ENCODE measurements at places on chromosomes 1 and 21.
A peak's percentile ranks its signal among the peaks of the same experiment; 100 is the strongest.

- no peak for DNase-seq
Measured at GRCh38 chr1:200771625-200772555, 33.2 kb downstream of the CAMSAP2 start.

DNA sequence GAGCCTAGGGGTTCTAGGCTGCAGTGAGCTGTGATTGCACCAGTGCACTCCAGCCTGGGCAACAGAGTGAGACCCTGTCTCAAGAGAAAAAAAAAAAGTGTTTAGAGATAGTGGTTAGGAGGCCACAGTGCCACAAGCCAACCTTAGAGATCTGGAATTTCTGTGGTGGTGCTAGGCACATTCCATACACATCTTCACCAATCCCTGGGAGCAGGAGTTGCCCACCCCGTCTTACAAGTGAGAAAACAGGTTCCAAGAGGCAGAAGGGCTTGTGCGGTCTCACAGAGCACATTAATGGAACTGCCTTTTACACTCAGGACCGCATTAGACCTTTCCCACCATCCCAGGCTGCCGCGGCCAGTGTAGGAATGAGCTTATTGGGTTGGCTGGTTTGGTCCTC is 93.2 kb downstream of the EPHB2 start:
- DNase-seq, result no peak

DNA sequence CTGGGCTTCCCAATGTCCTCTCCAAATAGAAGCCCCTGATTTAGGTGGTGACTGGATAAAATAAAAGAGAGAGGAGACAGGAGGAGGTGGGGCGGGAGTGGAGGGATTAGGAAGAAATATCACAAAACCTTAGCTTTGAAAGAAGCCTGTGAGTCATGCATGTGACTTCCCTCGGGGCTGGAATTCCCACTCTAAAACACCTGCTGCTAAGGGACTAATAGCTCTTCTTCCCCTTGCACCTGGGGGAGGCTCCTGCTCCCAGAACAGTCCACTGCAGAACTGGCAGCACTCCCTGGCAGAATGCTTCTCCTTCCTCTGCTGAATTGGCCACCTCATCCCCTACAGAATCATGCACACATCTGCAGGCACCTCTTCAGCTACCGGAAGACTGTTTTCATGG is 207.2 kb downstream of the ATG4C start:
- DNase-seq, result no peak

DNA sequence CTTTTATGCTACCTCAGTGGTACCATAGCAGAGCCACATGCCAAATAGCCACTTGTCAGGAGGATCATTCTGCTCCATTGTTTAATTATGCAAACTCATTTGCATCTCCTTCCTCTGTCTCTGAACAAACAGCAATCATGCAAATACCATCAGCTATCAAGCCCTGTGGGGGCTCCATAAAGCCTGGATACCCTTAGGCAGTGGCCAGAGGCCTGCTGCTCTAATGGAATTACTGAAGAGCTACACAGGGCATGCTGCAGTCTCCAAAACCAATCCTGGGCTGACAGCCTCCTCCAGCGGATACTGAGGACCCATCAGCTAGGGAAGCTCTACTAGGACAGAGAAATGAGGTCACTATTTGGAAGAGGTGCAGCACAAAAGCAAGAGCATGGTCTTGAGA is 376.3 kb downstream of the KCNH1 start:
- no peak for DNase-seq

GRCh38 chr1:31529999-31530684 is 46.2 kb upstream of the TINAGL1 start:
- DNase-seq, result no peak

- DNase-seq, result no peak
Measured at GRCh38 chr1:164843743-164844500, 284.9 kb downstream of the PBX1 start.

- no peak for DNase-seq
Measured at GRCh38 chr1:30752651-30752908, 5.0 kb downstream of the LAPTM5 start.

GRCh38 chr1:30761381-30762151 is 4.0 kb upstream of the LAPTM5 start:
- DNase-seq, result no peak

GRCh38 chr1:9652379-9653209 is 1.1 kb downstream of the PIK3CD start:
- peak; percentile 62 for DNase-seq

GRCh38 chr1:208793861-208794345 is 549.7 kb upstream of the PLXNA2 start:
- no peak for DNase-seq

DNA sequence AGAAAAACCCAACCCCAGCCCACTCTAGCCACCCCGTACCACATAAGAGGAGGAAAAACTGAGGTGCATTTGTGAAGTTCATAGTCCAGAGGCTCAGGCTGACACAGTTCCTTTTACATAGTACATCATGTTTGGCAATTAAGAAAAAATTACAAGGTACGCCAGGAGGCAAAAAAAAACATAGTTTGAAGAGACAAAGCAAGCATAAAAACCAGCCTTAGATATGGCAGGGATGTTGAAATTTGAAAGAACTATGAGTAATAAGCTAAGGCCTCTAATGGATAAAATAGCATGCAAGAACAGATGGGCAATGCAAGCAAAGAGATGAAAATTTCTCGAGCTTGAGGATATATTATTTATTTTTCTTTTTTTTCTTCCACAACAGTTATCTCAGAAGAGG is 31.9 kb downstream of the MIXL1 start:
- no peak for DNase-seq

GRCh38 chr1:63326106-63326472 is 3.7 kb downstream of the FOXD3 start:
- no peak for DNase-seq

GRCh38 chr1:113912594-113913311 is 7.6 kb downstream of the DCLRE1B start:
- DNase-seq, result no peak

DNA sequence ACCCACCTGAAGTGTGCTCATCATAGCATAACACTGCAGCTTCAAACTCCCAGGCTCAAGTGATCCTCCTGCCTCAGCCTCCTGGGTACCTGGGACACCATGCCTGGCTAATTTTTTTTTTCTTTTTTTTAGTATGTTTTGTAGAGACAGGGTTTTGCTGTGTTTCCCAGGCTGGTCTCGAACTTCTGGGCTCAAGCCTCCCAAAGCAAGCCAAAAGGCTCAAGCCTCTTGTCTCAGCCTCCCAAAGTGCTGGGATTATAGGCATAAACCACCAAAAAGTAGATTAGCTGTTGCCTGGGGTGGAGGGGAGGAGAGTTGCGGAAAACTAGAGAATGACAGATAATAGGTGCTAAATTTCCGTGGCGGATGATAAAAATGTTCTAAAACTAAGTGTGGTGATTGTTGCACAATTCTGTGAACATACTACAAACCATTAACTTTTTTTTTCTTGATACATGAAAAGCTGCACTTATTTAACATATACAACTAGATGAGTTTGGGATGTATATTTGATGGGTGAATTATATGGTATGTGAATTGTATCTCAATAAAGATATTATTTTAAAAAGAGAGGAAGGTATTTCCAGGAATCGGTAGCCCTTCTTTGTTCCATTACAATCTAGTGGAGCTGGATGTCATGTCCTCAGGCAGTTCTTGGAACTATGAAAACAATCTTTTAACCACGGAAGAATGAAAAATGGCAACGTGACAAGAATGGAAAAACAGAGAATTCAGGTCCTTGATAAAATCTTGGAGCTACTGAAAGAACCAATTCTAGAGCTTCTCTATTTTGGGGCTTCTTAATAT is 27.3 kb upstream of the MED18 start:
- no peak for DNase-seq

- DNase-seq, result no peak
Measured at GRCh38 chr21:45538381-45539045, 3.7 kb downstream of the SLC19A1 start.

DNA sequence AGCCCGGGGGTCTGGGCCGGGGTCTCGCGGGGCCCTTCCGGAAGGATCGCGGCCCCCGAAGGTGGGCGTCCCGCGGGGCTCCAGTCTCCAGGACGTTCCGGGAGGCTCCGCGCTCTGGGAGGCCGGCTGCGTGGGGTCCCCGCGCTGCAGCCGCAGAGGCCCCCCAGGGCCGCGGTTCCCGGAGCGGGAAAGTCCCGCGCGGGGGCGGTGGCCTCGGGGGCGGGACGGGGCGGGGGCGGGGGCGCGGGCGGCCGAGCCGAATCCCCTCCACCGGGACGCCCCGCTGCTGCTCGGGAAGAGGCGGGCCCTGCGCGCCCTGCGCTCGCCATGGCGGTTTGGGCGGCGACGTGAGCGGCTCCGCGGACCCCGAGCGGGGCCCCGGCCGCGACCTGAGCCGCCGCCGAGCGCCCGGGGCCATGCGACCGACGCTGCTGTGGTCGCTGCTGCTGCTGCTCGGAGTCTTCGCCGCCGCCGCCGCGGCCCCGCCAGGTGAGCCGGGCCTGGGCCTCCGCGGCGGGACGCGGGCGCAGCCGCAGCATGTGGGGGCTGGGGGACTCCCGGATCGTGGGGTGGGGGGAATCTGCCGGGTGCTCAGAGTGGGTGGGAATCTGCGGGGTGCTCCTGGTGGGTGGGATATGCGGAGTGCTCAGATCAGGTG is at the start of gene IFNGR2:
Gene IFNGR2, plus strand, starts transcription at position 286 of the 658 bp plus-strand sequence. Its CDS starts 131 bp downstream, at position 417.
- DNase-seq, result no peak

DNA sequence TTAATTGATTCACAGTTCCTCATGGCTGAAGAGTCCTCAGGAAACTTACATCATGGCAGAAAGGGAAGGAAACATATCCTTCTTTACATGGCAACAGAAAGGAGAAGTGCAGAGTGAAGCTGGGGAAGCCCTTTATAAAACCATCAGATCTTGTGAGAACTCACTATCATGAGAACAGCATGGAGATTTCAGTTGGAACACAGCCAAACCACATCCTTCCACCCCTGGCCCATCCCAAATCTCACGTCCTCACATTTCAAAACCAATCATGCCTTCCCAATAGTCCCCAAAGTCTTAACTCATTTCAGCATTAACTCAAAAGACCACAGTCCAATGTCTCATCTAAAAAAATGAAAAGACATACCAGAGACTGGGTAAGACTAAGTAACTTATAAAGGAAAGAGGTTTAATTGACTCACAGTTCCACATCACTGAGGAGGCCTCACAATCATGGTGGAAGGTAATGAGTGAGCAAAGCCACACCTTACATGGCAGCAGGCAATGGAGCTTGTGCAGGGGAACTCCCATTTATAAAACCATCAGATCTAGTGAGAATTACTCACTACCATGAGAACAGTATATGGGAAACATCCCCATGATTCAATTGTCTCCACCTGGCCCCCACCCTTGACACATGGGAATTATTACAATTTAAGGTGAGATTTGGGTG is 105.2 kb downstream of the MRPL39 start:
- no peak for DNase-seq

- DNase-seq, result no peak
Measured at GRCh38 chr1:241462391-241462790, 57.2 kb downstream of the FH start.

DNA sequence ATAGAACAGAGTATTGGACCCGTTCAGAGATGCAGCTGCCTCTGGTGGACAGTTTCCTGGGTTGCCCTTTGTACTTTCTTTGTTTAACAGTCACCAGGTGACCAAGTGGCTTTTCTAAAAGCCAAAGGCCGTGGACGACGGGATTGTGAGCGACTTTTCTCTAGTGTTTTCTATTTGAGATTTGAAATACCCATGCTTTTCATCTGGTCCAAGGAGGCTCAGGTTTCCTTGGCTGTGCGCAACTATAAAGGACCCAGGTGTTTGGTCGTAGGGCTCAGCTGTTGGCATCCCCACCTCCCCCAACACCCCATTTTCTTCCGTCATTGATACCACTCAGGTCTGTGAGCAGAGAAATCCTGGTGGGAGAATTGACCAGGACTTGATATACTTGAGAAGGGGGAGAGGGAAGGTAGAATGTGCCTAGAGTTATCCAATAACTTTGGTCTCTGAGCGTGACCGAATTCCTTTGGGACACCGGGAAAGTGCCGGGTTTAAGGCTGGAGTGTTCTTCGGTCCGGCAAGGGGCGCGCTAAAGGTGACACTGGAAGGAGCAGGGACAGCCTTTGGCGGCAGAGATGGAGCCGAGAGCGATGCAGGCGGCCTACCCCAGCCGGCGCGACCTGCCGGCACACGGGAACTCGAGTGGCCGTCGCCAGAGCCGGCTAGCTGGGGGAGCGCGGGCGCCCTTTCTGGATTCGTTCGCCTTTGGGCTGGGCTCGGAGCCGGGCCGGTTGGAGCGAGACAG is 83.4 kb upstream of the BMP8A start:
- no peak for DNase-seq

DNA sequence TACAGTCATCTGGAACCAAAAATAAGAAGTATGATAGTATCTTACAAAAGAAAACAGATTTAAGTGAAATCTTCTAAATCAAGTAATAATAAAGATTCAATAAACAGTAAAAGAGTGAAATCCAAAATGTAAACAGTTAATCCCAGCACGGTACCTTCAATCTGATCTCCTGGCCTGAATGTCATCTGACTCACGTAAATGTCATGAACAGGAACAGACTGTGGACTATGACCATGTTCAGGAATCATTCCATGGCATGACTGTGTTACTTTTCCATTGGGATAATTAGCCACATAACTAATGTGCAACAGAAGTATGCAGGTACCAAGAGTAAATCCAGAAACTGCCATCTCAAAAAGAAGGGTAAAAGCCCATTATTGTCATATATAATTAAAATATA is 18.0 kb downstream of the FRRS1 start:
- no peak for DNase-seq

DNA sequence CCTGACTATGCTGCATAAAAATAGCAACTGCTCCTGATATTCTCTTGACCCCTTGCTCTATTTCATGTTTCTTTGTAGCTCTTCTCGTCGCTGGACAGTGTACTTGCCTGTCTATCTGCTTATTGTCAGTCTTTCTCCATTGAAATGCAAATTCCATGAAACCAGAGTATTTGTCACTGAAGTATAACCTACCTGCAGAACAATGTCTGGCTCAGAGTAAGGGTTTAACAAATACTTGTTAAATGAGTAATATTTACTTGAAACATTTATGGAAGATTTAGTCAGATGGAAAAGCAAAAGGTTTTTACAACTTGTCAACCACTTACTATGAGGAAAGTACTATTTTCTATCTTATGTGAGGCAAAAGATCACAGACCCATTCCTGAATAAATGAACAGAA is 19.9 kb upstream of the ERICH3 start:
- no peak for DNase-seq

DNA sequence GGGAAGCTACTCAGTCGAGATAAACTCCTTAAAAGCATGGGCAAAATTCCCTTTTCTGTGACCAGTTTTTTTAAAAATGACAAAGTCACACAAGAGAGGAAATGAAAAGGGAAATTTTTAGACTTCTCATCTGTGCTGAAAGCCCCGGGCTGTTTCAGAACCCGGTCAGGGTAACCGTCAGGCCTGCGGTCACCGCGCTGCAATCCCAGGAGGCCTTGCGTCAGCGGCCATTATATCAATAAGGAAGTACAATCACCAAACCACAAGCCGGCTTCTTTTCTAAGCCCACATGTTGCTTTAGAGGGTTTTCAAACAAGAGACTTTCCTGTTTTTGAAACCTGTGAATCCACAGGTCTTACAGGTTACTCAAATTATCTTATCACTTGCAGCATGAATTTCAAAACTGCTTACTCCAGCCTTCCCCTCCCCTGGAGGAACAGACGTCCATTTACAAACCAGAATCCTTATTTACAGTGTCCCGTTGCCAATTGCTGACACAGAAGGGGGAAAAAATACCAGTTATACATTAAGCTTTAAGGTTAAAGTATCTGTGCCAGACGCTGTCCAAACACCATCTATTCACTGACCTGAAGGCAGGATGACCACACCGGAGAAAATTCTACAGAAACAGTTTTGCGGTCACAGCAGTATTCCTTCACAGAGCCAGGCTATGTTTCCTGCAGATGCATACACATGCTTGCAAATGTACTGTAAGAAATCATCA is 165.3 kb downstream of the TOMM20 start:
- peak; percentile 71 for DNase-seq
